EL (cell line): ENCODE measurements at places on chromosomes 2 and 18.

- no peak for DNase-seq
Observed at GRCh38 chr2:85915606-85916303, 27.0 kb upstream of the ST3GAL5 start.

GRCh38 chr2:240579771-240580614 lies 6.5 kb upstream of the CAPN10 start:
- DNase-seq = peak; percentile 92

DNA sequence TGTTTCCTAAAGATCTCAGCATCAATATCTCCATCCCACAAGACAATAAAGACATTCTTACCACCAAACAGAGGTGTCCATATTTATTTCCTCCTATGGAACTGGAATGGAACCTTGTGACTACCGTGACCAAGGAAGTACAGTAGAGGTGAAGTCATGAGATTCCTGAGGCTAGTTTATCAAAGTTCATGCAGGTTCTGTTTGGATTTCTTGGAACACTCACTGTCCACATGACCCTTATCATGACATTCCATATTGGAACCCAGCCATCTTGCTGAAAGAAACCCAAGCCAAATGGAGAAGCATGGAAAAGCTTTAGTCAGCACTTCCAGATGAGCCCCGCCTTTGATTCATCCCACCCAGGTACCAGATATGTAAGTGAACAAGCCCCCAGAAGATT lies 516.0 kb upstream of the POU3F3 start:
- DNase-seq = no peak

DNA sequence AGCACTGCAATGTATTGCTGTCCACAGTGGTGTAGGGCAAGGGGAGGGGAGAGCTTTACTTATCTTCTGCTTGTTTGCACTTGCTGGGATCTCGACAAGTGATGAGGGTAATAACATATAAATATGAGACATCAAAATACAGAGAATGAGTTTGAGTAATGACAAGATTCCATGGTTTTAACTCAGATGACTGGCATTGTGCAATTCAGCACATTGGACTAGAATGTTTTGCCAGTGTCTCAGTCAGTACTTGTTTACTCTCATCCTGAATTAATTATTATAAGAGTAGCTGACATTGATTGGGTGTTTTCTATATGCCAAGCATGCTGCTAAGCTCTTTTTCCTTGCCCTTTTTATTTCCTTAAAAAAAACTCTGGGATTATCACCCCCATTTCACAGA lies 306.7 kb upstream of the MMADHC start:
- no peak for DNase-seq

DNA sequence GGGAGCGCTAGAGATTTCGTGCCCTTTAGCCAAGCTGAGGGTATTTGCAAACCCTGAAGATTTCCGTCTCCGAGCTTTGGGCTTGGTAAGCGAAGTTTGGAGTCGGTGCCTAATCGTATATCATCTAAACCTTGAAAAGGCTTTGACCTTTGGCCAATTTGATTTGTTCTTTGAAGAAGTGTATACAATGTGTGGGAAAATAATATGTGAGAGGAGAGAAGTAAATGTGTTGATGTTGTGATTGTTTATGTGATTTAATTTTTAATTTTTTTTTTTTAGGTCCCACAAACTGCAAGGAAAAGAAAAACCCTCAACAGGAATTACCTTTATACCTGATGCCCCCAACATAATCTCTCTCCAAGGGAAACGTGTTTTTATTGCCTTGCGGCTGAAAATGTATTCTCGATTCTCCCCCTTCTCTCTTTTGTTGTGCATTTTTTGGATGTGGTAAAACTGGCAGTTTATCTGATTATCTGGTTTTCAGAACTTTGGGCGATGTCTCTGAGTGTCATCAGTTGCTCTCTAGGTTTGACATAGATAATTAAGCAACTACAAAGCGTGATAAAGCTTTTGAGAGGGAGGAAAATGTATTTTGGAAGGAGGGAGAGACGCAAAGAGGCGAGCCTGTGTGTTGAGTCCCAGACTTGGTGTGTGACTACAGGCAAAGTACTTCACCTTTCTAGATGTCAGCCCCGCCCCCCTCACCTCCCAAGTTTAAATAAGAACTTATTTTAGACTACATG lies 912 bp upstream of the FBXO11 start:
- no peak for DNase-seq

GRCh38 chr18:47984991-47985390 lies 54.5 kb upstream of the SMAD2 start:
- no peak for DNase-seq

DNA sequence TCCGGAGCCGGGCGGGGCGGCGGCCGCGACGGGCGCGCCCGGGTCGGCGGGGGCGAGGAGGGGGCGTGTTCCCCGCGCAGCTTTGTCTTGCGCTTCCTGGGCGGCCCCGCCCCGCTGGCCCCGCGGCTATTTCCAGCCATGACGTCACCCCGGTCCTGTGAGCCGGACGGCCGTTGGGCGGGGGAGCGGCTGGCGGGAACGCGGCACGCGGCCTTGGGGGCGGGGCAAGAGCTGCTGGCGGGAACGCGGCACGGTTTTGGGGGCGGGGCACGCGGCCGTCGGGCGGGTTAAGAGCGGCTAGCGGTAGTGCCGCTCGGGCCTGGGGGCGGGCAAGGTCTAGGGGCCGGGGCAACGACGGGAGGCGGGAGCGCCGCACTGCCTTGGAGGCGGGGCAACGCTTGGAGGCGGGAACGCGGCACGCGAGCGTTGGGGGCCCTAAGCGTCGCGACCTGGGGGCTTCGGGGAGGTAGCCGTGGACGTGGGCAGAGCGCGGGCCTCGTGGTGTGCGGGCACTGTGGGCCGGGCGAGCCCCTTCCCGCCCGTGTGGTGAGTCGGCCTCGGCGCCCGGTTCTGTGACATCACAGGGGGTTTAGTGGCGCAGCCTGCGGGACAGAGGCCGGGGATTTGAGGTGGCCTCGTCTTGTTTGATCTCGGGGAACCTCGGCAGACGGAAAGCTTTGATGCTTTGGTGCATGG lies 704 bp downstream of the KLF11 start:
- DNase-seq = peak; percentile 90

DNA sequence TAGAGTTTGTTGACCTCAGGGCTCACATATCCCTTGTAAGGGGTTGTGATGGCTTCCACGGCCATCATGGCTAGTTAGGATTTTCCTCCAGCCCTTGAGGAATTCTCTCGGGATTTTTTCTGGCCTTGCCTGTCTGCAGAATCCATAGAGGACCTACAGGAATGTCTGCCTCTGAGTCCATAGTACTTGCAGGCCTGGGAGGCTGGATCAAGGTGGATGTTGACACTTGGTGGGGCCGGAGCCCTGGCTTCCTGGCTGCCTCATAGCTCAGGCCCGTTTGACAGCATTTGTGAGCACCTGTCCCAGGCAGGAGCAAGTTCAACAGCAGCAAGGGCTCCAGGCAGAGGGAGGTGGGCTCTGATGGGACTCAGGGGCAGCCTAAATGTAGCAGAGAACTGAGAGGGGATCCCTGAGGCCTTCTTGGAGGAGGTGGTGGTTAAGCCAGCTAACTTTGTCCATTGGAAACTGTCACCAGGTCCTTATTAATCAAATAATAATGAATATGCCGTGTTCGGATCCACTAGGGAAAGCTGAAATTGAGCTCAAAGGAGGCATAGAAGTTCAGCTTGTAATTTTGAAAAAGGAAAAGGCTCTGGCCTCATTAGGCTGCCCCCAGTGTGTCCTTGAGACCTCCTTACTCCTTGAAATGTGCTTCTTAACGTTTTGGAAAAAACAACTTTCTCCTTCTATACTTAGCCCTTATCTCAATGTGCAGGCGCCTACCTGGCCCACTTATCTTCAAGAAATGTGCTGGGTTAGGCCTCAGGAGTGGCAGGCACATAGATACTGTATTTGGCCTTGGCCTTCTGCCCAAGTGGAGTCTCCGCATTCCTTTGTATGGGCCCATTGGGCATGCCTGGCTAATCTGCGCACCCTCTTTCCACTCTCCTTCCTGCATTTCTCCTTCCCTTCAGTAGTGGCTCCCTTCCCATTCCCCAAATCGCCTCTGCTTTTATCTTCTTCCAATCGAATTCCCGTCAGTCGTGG lies 66.9 kb downstream of the HPCAL1 start:
- no peak for DNase-seq

- no peak for DNase-seq
Observed at GRCh38 chr2:10242998-10243925, 59.4 kb upstream of the HPCAL1 start.

GRCh38 chr2:108280466-108280865 lies 8.2 kb upstream of the SULT1C2 start:
- DNase-seq = no peak

GRCh38 chr18:9333441-9334328 lies 888 bp upstream of the TWSG1 start:
- no peak for DNase-seq

DNA sequence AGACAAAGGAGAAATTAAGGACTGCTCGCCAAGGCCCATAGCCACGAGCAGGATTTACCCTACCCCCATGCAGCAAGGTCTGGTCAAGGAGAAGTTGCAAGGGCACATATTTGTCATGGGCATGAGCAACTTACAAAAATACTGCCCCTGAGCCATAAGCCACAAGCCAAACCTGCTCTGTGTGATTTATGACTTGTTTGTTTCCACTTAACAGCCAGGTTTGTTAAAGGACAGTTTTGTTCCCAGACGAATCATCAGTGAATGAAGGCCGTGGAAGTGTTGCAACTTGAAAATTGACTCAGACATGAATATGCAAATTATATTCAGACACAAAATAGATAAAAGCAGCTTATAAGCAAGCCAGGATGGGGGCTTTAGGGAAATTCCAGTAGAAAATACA lies 31.3 kb upstream of the EVA1A start:
- DNase-seq = peak; percentile 87

DNA sequence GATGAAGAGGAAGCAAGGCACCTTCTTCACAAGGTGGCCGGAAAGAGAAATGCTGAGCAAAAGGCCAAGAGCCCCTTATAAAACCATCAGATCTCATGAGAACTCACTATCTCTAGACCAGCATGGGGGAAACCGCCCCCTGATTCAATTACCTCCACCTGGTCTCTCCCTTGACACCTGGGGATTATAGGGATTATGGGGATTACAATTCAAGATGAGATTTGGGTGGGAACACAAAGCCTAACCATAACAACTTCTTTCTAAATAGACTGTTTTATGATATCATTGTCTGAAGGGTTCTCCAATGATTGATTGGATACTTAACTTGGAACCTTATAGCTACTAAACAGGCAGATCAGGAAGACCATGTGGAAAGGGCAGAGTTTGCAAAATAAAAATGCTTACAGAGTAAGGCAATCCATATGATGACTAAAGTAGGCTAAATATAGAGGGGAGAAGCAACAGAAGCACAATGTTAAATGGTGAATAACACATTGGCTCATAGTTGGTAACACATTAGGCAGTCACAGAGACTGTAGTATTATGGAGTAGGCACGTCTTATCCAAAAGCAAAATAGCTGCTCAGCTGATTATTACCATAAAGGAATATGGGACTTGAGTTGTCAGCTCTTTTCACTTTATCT lies 179.0 kb downstream of the BARD1 start:
- DNase-seq = peak; percentile 43

DNA sequence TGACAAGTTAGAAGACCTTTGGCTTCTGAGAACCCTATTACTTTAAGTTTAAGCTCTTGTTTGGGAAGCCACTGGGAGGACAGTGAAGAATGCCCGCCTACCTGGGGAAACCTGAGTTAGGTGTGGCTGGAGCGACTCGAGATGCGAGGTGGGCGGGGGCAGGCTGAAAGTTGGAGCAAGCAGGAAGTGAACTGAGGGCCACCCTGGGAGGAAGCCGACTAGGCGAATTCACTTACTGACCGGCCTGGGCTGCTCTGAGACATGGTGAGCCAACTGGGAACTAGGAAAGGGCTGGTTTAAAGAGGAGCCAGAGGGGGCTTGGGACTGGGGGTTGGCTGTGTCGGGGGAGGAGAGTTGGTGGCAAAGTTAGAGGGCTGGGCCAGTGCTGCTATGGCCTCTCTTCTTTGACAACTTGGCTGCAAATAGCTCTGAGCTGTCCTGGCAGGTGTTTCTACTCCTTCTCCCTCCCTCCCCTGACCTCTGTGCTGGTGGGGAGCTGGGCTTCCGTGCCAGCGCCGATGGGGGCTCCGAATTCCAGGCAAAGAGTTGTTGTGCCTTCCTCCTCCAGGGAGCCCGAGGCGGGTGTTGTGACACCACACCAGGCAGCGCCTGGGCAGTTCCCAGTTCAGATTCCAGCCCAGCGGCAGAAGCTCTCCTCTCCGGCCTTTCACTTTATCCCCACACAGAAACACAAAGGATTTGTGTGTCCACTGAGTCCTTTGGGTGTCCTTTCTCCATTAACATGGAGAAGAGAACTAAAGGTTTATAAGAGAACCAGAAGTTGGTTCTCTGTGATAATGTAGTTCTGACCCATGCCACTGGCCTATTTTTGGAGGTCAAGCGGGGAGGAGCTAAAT lies at the start of gene VAMP8:
Gene VAMP8, plus strand, starts transcription at position 201 of the 857 bp plus-strand sequence. Its CDS starts 61 bp downstream, at position 262.
- DNase-seq = no peak

DNA sequence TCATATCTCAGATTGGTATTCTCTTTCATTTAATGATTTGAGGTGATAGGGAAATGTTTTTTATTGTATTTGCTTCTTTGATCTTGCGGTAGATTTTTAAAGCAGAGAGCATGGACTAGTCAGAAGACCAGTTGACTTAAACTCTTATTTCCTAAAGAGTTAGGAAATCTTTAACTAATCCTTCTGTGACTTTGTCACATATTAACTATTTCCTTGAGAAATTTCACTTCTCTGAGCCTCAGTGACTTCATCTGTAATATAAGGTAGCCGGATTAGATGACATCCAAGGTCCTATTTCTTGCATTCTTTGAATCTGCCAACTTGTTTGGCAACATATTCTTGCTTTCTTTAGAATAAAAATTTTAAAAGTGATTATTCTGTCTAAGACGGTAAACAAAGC lies 55.6 kb downstream of the MTX2 start:
- no peak for DNase-seq

GRCh38 chr2:149596471-149596870 lies 8.9 kb upstream of the MMADHC start:
- no peak for DNase-seq

- no peak for DNase-seq
Observed at GRCh38 chr2:219643788-219644398, 16.5 kb downstream of the SLC4A3 start.

GRCh38 chr2:47309952-47310800 lies 92.8 kb upstream of the MSH2 start:
- DNase-seq = no peak

DNA sequence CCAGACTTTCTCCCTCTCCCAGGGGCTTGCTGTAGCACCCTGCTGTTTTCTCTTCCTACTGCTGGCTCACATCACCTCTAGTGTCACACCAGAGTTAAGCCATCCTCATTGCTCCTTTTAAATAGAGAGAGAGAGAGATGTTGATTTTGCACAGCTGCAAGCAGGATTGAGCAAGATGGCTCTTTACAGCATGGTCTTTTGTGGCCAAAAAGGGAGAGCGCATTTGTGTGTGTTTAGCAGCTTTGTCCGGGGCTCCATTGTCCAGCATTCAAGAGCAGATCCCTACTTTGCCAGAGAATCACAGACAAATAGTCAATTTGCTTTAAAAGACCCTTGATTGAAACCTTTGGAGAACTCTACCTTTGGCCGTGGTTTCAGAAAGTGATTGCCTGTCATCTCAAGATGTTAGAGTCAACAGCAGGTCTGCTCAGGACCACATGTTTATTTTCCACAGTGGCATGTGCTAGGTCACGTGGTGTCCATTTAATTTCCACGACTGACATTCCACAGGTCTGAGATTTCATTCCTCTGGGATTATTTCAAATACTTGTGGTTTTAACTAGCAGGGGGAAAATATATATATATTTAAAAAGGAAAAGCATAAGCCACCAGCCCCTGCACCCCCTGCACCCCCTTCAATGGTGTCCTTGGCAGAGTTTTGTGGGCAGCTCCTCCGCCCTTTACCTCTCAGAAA lies 359.9 kb upstream of the SLC14A2 start:
- DNase-seq = peak; percentile 94
